ENCODE measurements at places on chromosomes 13 and 19.
A peak's percentile ranks its signal among the peaks of the same experiment; 100 is the strongest.

- no peak for DNase-seq
Measured at GRCh38 chr13:108451121-108451520, 178.3 kb upstream of the MYO16 start.

GRCh38 chr19:13689085-13689484 lies 75.2 kb upstream of the MRI1 start:
- no peak for DNase-seq

DNA sequence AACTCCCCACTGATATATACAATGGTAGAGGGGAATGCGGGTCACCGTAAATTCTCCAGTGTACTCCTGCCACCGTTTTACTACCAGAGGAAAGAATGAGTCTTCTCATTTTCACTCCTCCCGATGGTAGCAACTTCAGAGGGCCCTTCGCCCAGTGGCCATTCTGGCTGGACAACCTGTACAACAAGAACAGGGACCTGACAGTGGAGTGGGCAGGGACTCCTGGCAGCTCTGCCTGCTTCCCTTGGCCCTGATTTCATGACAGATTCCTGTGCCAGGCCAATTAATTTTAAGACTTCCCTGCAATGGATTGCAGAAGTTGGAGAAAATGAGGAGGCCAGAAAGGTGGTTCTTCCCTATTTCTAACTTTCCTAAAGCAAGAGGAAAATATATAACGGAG lies 148.9 kb downstream of the GPC6 start:
- no peak for DNase-seq

- DNase-seq, result no peak
Measured at GRCh38 chr13:59038824-59039223, 1124.9 kb downstream of the DIAPH3 start.

GRCh38 chr13:24863748-24864540 lies 100.0 kb downstream of the RNF17 start:
- DNase-seq, result no peak

- peak; percentile 40 for DNase-seq
Measured at GRCh38 chr13:106566641-106567473, 1.1 kb downstream of the ARGLU1 start.

GRCh38 chr19:6498294-6499036 lies 3.6 kb downstream of the TUBB4A start:
- DNase-seq, result no peak

All from uterus (tissue), 4 donors.